T-helper 17 cell (primary cell): ENCODE measurements at places on chromosomes 4 and X.

GRCh38 chr4:23083391-23083790, 390.7 kb downstream of the GBA3 start:
- no peak for DNase-seq

DNA sequence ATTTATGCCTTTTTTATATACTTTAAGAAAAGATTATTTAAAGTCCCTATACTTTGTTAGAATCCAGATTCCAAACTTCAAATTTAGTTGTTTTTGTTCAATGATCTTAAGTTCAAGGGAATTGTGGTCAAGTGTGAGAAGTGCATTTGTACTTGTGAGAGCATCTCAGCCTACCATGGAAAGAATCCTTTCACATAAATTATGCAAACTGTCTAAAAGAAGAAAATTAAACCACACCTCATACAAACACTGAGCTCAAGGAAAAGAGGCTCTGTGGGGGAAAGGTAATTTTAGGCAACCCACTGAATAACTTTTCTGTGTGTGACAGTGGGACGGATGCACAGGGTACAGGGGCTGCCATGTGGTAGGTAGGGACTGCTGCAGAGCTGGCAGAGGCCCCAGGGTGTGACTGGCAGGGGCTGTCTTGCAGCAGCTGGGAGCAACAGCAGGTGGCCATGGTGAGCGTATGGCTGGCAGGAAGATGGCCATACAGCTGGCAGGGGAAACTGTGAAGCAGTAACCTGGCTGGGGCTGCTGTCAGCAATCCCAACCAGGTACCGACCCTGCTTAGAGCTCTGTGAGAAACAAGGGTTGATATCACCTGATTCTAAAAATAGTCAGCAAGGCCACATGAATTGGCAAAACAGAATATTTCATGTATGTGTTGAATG, 130.6 kb downstream of the UGT8 start:
- DNase-seq, result no peak

DNA sequence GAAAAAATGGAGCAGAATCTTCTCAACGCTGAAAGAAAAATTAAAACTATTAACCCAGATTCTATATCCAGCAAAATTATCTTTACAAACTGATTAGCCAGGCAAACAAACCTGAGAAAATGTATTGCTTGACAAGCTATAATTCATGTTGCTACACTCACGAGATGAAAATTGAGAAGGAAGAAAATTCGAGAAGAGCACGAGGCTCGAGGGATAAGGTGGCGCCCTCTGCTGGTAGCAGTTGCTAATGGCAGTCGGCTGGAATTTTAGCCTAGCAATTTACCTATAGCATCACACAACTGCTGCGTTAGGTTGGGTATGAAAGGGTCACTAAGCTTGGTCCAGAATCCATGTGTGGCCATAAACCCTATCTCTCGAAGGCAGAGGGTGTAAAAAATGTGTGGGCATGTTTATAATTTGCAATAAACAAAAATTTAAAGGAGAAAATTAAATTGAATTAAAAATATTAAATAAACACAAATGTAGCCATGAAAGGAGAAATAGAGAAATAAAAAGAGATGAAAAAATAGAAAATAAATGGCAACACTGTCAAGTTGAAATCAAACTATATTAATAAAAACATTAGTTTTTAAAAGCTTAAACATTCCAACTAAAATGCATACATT, 126.6 kb downstream of the PPP4R3C start:
- no peak for DNase-seq

DNA sequence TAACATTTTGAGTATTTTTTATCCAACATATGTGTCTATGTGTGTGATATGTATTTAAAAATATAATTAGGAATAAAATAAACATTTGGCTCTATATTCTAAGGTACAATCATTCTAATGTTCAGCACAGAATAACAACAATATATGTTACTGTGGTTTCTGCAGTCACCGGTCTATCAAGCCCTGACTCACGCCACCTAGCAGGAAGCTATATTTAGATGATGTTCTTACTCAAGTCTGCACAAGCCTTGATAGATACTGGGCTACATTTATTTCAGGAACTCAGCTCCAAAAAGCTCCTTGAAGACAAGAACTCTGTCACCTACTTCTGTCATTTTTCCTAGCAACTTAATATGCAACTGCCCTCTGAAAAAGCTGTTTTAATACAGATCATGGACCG, 152.0 kb upstream of the FTHL17 start:
- no peak for DNase-seq

GRCh38 chrX:10021461-10022272, 54.5 kb downstream of the CLDN34 start:
- no peak for DNase-seq

- no peak for DNase-seq
These were observed 302.6 kb downstream of the PPP3CA start for GRCh38 chr4:101044766-101045165.

- no peak for DNase-seq
These were observed 74.1 kb downstream of the BANK1 start for GRCh38 chr4:101864660-101865059.

- no peak for DNase-seq
These were observed 34.5 kb downstream of the IQCM start for GRCh38 chr4:149781150-149781549.

GRCh38 chr4:14110407-14110806, 482.9 kb upstream of the BOD1L1 start:
- DNase-seq, result no peak

- no peak for DNase-seq
These were observed 5.2 kb upstream of the CXCL2 start for GRCh38 chr4:74104145-74104544.

GRCh38 chr4:15868826-15869413, 69.6 kb downstream of the FGFBP1 start:
- no peak for DNase-seq

DNA sequence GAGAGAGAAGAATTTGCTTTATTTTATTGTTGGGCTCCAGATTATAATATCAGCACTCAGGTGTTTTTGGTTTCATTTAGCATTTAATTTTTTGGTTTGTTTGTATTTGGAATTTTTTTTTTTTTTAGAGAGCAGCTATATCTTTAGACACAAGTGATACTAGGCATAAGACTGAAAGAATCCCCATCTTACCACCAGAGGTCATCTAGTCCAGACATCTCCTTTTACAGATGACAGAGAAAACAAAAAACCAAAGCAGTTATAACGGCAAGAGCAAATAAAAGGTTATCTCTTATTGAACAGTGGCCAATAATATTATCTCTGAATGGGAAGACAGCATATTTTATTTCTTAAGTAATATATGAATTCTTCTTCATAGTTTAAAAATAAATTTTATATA, 22.8 kb downstream of the USP38 start:
- DNase-seq, result no peak

- no peak for DNase-seq
These were observed 133.6 kb downstream of the CPE start for GRCh38 chr4:165512424-165512823.

DNA sequence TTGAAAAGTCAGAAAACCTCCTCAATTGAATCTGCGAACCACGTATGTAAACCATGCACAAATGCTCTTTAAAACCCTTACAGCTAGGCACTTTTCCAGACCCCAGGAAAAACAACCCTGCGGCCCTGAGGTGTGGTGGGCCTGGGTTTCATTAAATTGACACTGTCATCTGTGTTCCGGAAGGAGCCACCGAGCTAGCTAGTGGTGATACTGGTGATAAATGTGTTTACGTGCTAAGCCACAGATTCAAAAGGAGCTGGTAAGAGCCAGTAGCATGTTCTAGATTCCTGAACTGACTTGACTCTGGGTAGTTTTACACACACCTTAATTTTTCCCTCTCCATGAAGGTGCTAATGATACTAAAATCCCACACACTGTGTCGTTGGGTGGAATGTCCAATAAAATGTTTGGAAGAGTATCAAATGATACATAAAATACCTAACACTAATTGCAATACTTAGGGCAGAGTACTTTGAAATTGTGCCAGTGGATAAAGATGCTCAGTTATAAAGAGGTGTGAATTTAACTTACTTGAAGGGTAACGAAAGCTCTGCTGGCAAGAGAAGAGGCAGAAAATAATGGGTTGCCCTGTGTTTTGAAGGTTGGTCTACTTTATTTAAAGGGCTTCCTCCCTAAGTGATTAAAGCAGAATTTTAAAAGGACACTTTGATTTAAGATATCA, 8.5 kb downstream of the SMS start:
- no peak for DNase-seq

DNA sequence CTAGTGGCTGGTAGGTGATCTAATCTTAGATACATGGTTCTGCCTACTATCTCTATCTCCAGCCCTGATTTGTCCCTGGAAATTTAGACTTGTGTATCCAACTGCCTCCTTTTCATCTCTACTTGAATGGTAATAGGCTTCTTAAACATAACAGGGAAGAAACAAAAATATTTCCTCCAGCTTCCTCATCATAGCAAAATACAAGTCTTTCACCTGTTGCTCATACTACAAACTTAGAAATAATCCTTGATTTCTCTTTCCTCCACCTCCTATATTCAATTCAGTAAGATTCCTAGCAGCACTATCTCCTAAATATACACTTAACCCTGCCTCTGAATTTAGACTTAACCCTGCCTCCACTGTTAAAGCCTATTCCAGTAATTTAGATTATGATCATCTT, 373.3 kb upstream of the ACTRT1 start:
- DNase-seq, result no peak

GRCh38 chr4:71683309-71683708, 100.6 kb downstream of the GC start:
- no peak for DNase-seq

- DNase-seq, result no peak
These were observed 262.7 kb downstream of the RCHY1 start for GRCh38 chr4:75251547-75251946.

DNA sequence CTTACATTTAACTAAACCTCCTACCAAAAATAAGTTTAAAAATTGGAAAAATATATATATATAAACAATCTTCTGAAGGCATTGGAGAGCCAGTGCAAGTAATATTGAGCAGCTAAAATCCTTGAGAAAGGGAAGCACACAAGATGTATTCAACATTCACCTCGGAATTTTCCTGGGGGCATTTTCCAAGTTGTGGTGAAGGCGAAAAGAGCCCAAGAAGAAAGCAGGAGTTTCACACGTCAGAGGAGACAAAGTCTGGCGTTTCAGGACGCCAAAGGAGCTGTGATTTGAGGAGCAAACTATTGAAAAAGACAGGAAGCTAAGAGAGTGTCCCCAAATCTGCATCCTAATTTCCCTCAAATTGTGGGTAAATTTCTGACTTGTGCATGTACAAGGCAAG, 9.1 kb upstream of the GASK1B start:
- DNase-seq, result no peak
